ENCODE measurements at places on chromosomes 7 and 10.

DNA sequence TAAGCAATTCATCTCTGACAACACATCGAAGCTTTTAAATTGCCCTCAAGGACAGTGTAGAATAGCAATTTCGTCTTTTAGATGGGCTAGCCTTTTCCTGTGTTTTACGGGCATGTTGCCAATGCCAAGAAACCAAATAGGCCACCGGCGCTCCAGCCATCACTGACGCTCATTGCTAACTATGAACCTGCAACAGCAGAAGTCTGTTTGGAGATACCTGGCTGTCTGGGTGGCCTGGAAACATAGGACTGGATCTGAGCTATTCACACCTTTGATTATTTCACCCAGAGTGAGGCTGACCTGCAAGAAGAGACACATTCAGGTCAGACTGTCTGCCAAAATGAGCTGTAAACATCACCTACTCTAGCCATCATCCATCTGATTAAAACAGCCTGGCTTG is 12.0 kb downstream of the KPNA7 start:
- no peak for DNase-seq

DNA sequence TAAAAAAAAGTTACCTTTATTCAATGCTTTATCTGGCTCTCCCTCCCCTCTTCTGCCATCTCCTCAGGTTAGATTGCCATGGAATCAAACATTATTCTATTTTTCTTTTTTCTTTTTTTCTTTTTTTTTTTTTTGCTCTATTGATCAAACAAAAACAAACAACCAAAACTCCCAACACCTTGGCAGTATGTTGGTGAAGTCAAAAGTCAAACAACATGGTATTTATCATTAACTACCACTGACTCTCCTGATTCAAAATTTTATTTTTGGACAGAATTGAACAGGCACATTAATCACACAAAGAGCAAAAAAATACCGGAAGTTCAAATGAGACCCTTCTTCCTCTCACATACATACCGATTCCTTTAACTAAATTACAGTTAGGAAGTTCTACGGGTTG is 6.4 kb downstream of the PON1 start:
- no peak for DNase-seq

DNA sequence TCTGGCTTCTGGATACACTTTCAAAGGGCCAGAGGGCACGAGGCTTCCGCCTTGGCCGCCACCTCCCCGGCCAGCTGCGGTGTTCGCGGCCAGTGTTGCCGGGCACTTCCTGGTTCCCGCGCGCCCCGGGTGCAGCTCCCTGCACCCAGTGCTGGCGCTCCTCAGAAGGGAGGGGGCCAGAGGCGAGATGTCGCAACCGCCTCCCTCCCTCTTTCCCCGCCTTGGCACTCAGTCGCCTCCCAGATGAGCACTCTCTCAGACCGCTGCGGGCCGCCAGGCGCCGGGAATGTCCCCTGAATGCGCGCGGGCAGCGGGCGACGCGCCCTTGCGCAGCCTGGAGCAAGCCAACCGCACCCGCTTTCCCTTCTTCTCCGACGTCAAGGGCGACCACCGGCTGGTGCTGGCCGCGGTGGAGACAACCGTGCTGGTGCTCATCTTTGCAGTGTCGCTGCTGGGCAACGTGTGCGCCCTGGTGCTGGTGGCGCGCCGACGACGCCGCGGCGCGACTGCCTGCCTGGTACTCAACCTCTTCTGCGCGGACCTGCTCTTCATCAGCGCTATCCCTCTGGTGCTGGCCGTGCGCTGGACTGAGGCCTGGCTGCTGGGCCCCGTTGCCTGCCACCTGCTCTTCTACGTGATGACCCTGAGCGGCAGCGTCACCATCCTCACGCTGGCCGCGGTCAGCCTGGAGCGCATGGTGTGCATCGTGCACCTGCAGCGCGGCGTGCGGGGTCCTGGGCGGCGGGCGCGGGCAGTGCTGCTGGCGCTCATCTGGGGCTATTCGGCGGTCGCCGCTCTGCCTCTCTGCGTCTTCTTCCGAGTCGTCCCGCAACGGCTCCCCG is at the start of gene FFAR4:
TSS of gene FFAR4 (plus strand) at position 231 of the 842 bp plus-strand sequence. CDS start at position 287, 56 bp downstream.
- DNase-seq = no peak

GRCh38 chr10:34125702-34126101 is 689.4 kb downstream of the PARD3 start:
- DNase-seq = no peak

- no peak for DNase-seq
Measured at GRCh38 chr10:28177944-28178637, 124.8 kb downstream of the MPP7 start.

- DNase-seq = no peak
Measured at GRCh38 chr10:88456730-88457129, 126.4 kb downstream of the RNLS start.

- no peak for DNase-seq
Measured at GRCh38 chr10:50874723-50875122, 10.7 kb downstream of the A1CF start.

GRCh38 chr10:112434988-112435619 is 11.6 kb downstream of the ZDHHC6 start:
- no peak for DNase-seq

- DNase-seq = no peak
Measured at GRCh38 chr7:63065684-63066083, 933.0 kb upstream of the ZNF722 start.

DNA sequence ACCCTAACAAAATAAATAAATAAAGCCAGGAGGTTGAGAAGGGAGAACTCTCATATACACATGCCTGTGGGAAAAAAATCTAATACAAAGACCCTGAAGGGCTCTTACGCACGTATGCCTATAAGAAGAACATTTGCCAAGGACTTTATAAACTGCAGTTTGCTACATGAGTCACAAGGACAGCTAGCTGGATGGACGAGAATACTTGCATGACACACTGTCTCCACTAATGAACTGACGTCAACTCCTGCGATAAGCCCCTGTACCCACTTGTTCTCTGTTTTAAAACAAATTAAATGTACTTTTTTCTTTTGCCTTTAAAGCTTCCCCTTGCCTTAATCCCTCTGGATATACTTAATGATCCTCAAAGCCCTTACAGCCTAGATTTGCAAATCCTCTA is 374.6 kb upstream of the GHITM start:
- no peak for DNase-seq

DNA sequence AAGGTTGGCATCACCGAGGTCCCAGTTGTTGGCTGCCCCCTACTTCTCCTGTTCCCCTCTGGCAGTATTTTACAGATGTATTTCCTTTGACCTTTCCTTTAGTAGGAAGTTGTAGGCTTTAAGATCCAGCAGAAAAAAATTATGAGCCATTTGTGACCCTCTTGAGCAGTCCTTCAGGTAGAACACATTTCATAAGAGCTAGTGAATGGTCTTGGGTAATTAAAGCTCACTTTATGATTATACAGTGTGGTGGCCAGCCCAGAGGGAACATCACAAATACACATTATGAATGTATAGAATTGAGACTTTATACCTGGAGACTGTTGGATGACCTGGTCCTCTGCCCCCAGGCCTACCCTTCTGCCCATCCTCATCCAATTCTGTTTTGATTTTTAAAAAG is 57.0 kb downstream of the KAT6B start:
- no peak for DNase-seq

DNA sequence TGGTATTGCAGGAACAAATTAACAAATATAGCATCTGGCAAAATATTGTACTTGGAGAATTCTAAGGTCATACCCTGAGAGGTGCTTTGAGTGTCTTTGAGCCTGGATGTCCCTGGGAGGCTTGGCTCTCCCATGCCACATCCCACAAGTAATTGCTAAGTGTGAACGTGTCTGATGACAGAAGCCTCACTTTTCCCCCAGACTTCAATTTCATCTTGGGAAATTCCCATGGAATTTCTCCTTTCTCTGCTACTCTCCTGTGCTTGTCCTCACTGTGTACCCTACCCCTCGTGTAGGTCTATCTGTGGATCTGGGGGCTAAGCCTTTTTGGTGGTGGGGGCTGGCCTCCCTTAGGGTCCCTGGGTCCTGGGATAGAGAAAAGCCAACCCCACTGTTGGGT is 293.3 kb downstream of the TCF7L2 start:
- no peak for DNase-seq

DNA sequence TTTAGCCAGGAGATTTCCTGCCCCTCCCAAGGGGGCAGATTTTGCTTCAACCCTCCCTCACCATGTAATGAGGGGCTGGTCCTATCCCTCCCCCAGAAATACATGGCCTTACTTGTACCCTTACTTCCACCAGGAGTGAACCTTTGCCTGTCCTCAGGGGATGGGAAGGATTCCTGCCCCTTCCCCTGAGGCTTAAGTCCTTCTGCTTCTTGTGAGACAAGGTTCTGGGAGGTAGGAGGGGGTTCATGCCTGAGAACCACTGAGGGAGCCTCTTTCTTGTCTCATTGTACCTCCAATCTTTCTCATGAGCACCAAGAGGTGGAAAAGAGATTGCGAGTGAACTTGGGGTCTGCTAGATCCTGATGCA is 19.5 kb upstream of the MUC3A start:
- no peak for DNase-seq

DNA sequence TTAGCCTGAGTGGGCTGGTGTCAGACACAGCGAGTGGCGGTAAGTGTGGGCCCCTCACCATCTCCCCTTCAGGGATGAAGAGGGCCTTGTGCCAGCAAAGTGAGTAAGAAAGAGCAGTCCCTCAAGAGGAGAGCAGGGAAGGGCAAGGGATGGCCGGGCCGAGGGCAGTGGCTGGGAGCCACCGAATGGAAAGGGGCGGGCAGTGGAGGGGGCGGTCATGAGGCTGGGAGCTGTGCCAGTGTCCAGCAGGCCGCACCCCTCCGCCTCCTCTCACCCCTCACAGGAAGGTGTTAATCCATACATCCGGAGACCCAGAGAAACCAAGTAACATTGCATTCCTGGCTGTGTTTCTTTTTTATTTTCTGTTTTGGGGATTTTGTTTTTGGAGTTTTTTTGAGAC is 28.6 kb upstream of the RASGEF1A start:
- DNase-seq = no peak

- DNase-seq = no peak
Measured at GRCh38 chr7:52708846-52709245, 326.6 kb upstream of the POM121L12 start.

DNA sequence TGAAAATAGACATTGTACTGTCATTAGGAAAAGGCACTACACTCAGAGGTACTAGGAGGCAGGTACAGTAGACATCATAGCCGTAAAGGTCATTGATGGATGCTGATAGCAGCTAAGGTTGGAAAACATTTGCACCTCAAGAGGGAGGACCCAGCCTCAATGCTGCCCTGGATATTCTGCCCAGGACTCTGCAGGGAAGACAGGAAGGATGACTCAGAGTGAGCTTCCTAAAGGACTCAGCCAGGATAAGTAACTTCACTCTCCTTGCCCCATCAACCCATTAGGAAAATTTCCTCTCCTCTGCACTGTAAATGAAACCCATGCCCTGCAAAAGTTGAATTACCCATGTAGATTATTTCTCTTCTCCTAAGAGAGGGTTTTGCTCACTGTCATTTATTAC is 617.9 kb upstream of the MKI67 start:
- DNase-seq = no peak

DNA sequence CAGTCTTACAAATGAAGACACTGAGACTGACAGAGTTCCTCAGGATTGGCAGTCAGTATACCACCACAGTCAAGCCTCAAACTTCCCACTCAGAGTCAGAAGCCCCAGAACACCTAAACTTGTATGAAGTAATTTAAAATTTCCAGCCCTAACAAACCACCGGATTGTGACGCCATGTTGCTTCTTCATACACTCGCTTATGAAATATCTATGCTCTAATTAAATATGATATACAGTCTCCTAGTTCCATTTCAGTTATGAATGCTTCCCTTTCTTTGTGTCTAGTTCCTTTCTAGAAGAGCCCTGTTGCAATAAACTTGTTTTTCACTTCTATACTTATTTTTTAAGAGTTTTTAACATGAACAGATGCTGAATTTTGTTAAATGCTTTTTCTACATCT is 172.0 kb upstream of the NOBOX start:
- DNase-seq = no peak

DNA sequence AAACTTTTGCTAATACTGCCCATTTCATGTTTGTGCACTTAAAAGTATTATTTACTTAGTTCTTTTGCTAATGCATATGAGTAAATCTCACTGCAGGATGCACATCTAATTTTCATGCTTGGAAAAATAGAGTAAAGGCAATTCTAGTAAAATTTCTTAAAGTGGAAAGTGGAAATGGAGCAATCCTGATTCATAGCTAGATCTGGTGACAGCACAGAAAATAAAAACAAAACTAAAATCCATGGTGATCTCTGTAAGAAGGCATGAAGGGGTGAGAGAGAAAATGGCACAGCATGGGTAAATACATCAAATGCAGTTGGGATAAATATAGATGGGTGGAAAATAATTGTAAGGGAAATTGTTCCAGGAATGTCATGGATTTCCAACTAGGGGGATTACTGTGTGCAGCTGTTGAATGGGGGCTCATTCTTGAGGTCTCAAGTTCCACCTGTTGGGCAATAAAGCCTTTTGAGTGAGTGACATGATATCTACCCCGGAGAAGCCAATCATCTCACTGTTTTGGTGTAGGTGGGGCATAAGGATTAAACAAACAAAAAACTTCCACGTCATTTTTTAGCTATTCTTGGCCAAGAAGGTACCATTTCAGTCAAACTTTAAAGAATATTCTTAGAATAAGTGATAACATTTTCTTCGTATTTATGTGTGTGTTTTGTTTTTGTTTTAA is 1.7 kb upstream of the MCU start:
- DNase-seq = no peak

DNA sequence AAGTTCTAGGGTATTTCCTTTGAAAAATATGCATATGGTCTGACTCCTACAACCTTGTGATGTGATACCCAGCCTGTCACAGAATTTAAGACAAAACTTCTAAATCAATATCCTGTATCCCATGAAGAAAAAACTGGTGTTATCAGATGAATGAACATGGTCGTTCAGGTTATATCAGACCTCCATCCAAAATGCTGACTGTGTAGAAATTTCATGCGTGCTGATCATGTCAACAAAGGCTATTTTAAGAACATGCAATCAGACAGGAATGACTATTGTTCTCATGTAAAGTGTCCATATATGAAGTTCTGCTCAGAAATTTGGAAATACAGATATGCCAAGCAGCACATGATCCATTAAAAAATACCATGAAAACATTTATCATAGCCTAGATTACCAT is 62.3 kb downstream of the NEBL start:
- DNase-seq = no peak

- DNase-seq = no peak
Measured at GRCh38 chr7:71345117-71345884, 213.4 kb downstream of the GALNT17 start.

- no peak for DNase-seq
Measured at GRCh38 chr7:2928613-2929311, 84.7 kb upstream of the GNA12 start.

- DNase-seq = no peak
Measured at GRCh38 chr10:114943000-114943399, 5.0 kb downstream of the TRUB1 start.

DNA sequence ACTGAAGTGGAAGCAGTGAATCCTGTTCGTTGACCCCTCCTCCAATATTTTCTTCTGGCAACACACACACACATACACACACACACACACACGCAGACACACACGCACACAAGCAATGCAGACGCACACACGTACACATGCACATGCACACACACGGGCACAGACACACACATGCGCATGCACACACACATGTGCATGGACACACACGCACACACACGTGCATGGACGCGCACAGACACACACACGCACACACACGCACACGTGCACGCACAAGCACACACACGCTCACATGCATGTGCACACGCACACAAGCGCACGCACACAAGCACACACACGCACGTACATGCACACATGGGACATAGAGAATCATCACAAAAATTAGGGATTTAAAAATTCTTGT is 488.2 kb upstream of the TPK1 start:
- DNase-seq = no peak

Data from activated CD4-positive, alpha-beta T cell treated with anti-CD3 and anti-CD28 coated beads for 24 hours (primary cell).